ENCODE measurements at places on chromosomes 7 and 10.

GRCh38 chr10:49024484-49024883 lies 84.8 kb upstream of the LRRC18 start:
- no peak for DNase-seq

- DNase-seq = no peak
Observed at GRCh38 chr10:14476006-14476405, 145.3 kb upstream of the FRMD4A start.

DNA sequence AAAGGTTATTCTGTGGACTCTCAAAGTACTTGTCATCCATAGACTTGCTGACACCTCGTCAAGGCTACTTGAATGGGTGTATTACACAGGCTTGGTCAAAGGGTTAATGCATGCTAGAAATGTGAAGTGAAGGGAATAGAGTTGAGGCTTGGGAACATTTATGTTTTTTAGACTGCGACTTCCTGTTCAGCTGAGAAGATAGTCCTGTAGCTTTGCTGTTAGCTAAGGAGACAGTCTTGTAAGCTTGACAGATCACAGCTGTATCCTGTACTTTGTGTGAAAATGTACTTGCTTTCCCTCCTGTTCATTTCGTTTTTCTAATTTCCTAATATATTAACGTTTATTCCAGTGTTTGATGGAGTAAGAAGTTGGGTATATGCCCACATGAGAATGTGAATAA lies 52.1 kb downstream of the ADD3 start:
- DNase-seq = no peak

DNA sequence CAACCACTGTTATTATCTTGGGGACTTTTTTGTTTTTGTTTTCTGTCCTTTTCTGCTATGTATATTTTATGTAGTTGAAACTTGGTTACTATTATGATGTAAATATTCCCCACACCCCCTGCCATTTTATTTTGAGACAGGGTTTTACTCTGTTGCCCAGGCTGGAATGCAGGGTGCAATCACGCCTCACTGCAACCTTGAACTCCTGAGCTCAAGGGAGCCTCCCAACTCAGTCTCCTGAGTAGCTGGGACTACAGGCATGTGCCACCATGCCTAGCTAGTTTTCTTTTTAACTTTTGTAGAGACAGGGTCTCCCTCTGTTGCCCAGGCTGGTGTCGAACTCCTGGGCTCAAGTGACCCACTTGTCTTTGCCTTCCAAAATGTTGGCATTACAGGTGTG lies 18.0 kb downstream of the GSTO2 start:
- no peak for DNase-seq

GRCh38 chr7:50645186-50645585 lies 80.0 kb upstream of the DDC start:
- DNase-seq = no peak

DNA sequence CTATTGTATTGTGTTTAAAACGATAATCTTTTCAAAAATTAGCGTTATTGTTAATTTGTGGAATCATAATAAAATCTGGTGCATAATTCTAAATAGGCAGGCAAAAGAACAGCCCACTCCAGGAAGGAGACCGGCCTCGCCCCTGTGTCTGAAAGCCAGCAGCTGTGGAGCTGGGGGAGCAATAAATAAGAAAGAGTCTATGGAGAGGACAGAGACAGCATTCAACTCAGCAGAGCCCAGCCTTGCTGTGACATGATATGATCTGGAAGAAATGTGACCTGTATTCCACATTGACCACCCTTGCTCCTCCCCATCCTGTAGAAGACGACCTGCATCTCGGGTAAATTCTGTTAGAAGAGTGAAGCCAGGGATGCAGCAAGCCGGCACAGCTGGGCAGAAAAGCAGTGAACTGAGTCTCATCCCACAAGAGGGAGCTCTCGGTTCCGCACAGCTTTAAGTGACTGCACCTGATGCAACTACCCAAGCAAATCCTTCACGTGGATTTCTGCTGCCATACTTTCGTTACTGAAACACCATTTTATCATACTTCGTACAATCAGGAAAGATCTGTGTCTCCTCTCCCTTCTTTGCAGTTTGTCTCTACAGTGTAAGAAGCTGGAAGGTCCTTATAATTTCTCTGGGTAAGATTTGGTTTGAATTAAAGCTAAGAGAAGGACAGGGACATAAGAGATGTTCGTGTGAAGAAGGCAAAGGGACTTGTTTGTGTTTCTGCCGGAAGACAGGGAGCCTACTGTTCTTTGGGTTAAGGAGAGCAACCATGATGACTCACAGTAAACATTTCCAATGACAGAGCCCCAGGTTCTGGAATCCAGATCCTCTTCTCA lies 427.1 kb downstream of the GPAM start:
- DNase-seq = no peak

DNA sequence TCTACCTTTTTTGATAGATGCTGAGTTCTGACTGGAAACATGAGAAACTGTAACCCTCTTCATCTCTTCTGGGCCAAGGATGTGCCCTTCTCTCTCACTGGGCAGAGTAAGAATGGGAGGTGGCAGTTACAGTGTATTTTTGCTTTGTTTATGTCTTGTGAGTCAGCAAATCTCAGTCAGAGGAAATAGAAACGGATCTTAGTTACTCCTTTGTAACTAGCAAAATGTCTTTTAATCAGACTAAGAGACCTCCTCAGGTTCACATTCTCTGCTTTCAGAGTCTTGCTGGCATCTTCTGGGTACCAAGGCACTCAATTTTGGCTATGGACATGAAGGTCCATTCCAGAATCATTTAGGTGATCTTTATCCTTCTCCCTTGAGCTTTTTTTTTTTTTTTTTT lies 70.9 kb downstream of the HHEX start:
- DNase-seq = no peak

GRCh38 chr10:61973906-61974305 lies 72.4 kb downstream of the ARID5B start:
- no peak for DNase-seq

- no peak for DNase-seq
Observed at GRCh38 chr7:31917256-31917655, 153.0 kb downstream of the PDE1C start.

DNA sequence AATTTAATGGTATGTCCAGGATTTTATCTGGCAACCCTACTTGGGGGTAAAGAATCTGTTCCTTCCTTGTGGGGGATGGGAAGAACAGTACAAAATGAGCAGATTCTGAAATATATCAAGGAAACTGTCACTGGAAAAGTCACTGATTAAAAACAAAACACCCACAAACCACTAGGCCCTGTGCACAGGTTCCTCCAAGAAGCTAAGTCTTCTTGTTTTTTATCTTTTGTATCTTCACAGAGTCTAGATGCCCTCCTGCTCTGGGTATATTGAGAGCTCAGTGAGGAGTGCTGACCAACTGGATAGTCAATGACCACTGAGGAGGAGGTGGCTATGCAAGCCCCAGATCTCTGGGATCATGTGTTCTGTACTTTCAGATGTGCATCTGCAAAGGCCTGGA lies 86.8 kb upstream of the ANKRD1 start:
- no peak for DNase-seq

- DNase-seq = no peak
Observed at GRCh38 chr10:43437141-43437870, 395 bp downstream of the ZNF487 start.

DNA sequence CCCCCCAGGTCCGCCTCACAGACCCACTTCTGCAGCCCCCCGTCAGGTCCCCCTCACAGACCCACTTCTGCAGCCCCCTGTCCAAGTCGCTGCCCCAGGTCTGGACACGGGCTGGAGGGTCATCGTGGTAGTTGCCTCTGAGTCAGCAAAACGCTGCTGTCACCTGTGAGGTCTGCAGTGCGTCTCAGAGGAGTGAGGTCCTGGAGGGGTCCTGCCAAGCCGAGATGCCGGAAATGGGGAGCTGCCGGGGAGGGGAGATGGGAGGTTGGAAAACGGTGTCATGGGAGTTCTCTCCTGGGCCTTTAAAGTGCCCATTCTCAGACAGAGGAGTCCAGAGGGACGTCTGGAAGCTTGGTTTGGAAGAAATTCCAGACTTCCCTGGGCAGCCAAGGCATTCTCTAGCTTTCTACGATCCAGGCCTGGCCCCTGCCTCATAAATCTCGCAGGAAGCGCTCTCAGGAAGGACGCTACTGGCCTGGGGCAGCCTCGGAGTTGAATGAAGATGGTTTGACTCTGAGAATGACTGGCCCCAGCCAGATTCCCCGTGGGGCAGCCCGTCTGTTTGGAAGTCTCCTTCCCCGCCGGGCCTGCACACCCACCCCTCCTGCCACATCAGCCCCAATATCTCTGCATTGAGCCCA lies 38.7 kb downstream of the CALML3 start:
- DNase-seq = no peak

- DNase-seq = no peak
Observed at GRCh38 chr7:70263471-70264255, 665.4 kb downstream of the AUTS2 start.

GRCh38 chr7:100472854-100473499 lies 6.0 kb downstream of the TSC22D4 start:
- peak; percentile 81 for DNase-seq

DNA sequence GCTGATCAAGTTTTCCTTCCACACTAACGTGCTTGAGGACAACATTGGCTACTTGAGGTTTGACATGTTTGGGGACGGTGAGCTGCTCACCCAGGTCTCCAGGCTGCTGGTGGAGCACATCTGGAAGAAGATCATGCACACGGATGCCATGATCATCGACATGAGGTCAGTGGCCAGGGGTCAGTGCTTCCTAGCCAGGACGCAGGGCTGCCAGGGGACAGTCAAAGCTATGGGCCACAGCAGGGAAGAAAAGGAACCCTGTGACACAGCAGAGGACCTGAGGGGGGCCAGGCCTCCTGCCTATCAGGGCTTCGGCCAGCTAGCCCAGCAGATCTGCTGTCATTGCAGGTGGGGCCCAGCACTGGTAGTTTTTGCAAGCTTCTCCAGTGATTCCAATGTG lies 5.2 kb downstream of the RBP3 start:
- no peak for DNase-seq

DNA sequence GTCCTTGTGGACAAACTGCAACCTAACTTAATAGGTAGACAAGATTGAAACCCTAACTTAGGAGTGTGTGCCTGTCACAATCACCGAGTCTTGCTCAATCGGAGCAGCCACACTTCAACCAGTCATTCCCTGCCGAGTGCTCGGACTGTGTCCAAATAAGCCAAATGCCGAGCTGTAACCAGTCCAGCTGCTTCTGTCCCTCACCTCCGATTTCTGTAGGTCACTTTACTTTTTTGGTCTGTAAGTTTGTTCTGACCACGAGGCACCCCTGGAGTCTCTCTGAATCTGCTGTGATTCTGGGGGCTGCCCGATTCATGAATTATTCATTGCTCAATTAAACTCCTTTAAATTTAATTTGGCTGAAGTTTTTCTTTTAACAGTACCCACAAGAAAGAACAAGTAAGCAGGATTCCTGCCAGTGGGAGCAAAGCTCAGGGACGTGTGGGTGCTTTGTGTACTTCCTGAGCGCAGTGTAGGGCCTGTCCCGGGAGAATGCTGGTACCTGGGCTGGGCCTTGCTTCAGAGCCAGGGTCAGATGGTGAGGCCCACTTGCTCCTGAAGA lies 140.1 kb downstream of the ACTR3B start:
- peak; percentile 65 for DNase-seq

DNA sequence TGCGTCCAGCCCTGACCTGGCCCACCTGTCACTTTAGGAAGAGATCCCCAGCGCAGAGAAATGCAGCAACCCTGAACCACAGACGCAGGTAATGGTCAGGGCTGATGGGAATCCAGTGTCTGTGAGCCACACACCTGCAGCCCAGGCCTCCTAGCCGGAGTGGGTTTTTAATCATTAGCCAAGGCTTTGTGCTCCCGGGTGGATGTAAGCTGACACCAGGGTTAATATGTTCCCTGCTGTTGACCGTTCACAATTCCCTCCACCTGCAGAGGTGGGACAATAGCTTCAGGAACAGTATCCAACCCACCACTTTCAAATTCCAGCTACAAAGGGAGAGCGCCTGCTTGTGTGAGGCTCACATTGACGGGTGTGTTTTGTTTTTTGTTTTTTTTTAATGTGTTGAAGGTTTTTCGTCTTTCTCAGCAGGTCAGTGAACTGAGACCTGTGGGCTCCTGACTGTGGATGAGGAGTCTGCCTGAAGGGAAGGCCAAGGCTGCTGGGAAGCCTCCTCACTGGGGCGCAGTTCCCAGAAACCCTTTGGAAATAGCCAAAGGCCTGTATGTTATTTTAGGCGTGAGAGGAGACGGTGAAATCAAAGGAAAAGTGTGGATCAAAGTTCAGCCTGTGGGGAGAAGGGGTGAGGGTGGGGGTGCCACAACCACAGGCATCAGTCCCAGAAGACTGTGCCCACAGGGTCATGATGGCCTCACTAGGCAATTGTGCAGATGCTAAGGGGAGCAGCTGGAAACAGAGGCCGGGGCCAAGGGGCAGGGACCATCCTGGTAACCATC lies 111.1 kb downstream of the TNS3 start:
- DNase-seq = no peak

DNA sequence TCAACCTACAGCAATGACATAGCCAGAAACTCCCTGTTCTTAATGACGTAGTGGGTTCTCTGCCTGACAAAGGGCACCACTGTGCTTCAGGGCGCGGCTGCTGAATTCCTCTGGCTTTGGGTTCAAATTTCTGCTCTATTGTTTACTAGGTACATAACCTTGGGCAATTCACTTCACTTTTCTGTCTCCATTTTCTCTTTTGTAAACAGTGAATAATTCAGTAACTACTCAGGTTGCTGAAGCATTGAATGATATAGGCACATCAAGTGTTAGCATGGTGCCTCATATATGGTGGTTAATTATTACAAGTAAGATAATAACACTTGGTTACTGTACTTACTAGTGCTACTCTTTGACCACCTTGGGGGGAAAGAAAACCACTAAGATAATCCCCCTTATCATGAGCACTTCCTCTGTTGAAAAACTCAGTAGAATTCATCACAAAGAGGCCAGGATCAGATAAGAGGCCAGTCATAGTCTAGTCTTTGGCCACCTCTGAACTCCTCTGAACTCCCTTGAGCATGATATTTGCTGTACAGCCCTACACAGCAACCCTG lies 92.0 kb upstream of the AHR start:
- DNase-seq = no peak

DNA sequence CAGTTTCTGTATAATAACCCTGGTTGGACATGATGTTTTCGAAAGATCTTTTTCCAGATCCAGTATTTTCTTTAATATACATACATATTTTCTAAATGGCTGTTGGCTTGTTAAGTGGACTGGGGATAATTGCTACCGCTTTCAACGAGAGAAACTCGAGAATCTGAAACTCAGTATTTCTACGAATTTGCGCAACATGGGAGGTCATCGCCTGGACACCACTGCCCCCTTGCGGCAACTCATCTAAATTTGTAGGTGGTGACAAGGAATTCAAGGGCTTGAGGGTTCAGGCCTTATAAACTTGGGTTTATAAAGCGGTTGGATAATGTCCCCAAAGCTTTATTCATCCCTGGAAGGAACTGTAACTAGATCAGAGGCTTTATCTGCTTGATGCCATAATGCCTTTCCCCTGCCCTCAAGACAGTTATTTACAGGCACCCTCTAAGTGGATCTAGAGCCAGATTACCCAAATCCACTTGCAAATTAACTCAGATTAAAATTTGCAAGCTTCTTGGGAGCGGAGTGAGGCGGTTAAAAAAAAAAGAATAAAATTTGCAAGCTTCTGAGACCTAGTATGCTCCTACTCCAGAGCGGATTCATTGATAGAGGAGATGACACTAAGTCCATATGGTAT lies 21.3 kb upstream of the KCNK18 start:
- peak; percentile 84 for DNase-seq

All from right atrium auricular region (tissue), 2 donors.